ENCODE measurements at places on chromosomes 4 and X.

GRCh38 chr4:113243312-113243711 lies 193.9 kb downstream of the ANK2 start:
- DNase-seq = no peak

DNA sequence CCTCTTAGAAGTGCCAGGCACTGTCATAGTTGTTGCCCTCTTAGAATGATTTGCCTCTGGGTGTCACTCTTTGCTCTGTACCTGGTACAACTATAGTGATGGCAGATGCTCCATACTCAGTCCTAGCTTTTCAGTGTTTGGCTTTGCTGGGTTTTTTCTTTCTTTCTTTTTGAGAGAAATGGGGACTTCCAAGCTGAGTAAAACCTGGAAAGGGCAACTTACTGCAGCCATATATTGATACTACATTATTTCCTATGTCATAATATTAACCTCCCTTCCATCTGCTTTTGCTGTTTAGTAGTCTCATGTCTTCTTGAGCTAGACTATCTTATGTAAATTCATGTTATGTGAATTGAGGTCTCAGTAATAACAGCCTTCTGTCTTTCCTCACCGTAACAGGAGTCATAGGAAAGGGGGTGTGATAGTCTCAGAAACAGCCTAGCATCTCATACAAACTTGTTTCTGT lies 49.0 kb downstream of the NIPAL1 start:
- no peak for DNase-seq

- no peak for DNase-seq
Measured at GRCh38 chr4:69485130-69485529, 10.6 kb downstream of the UGT2B4 start.

DNA sequence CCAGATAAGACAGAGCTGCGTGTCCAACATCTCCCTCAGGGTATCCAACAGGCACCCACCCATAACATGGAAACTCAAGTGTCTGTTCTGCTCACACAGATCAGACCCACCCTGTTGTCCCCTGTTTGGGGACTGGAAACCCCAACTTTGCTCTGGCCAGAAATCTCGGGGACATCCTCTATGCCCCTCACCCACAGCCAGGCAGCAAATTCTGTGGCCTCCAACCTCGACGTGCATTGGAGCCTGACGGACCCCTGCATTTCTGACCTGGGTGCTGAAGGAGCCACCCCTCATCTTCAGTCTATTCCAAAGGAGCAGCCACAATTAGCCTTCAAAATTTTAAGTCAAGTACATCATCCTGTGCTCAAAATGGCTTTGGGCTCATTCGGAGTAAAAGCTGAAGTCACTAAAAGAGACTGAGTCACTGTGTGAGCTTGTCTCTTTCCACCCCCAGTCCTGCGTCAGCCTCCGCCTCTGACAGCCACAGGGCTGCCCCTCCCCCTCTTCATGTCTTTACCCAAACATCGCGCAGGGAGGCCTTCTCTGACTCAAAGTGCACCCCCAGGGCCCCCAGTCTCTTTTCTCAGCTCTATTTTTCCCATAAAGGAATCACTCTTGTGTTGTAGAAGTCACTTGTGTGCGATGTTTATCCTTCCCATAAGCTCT lies 24.4 kb upstream of the PDE6B start:
- DNase-seq = no peak

DNA sequence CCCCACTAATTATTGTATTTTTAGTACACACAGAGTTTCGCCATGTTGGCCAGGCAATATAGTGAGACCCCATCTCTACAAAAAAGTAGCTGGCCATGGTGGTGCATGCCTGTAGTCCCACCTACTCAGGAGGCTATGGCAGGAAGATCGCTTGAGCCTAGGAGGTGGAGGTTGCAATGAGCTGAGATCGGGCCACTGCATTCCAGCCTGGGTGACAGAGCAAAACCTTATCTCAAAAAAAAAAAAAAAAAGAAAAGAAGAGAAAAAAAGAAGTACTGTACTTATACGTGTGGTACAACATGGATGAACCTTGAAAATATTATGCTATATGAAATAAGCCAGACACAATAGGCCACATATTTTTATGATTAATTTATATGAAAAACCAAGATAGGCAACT lies 9.9 kb upstream of the WDR45 start:
- DNase-seq = no peak

GRCh38 chr4:175412161-175412560 lies 399.9 kb downstream of the GPM6A start:
- peak; percentile 60 for DNase-seq

DNA sequence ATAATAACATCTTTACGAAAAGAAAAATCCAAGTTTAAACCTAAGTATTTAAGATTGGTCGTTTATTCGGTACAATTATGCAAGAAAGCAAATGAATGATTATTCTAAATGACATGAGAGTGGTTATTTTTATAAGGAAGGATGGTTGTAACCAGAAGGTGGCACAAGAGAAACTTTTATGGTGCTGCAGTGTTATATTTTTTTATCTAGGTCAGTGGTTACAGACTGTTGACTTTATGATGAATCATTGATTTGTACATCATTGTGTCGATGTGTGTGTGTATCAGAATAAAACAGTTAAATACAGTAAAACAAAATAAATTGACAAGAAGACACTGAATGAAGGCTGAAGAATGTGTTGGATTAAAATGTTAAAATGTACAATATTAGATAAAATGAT lies 9.8 kb downstream of the DCAF8L2 start:
- peak; percentile 58 for DNase-seq

GRCh38 chr4:40857956-40858355 lies 108.2 kb downstream of the NSUN7 start:
- no peak for DNase-seq

DNA sequence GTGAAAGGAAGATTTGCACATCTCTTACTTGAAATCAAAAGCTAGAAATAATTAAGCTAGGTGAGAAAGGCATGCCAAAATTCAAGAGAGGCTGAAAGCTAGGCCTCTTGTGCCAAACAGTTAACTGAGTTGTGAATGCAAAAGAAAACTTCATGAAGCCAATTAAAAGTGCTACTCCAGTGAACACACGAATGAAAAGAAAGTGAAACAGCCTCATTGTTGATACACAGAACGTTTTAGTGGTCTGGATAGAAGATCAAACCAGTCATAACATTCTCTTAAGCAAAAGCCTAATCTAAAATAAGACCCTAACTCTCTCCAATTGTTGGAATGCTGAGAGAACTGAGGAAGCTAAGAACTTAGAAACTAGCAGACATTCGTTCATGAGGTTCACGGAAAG lies 122.3 kb downstream of the UNC5C start:
- DNase-seq = no peak

DNA sequence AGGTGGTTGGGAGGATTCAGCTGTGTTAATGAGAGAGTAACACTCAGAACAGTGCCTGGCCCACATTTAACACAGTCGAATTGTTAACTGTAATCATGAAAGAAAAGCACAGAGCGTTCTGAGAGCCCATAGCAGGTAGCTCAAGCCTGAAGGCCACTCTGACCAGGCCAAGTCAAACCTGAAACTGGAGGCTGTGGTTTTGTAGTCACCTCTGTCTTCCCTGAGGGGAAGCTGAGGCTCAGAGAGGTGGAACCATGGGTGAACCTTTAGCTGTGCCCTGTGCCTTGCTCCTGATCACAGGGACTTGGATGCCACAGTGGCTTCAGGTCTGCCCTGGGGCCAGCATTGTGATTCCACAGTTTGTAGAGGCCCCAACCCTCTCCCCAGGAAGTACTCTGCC lies 16.6 kb upstream of the UBA1 start:
- no peak for DNase-seq

- no peak for DNase-seq
Measured at GRCh38 chrX:107226757-107227156, 20.3 kb downstream of the DNAAF6 start.

- no peak for DNase-seq
Measured at GRCh38 chr4:118082182-118082581, 47.9 kb downstream of the NDST3 start.

- peak; percentile 5 for DNase-seq
Measured at GRCh38 chrX:110806145-110806544, 10.5 kb upstream of the CHRDL1 start.

DNA sequence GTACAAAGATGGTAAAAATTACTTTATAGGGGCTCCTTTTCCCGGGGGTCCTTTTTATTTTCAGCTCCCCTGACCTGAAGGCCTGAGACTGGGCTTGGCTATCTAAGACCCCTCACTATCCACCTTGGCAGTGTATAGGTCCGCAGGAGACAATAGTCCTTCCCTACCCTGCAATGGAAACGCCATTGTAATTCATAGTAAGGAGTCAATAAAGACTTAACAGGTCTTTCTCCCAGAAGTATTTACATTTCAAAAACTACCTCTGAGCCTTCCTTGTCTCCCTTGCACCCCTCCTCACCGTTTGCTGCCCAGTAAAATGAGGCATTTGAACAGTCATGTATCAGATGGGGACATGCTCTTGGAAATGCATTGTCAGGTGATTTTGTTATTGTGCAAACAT lies 401.2 kb upstream of the CNKSR2 start:
- DNase-seq = no peak

- no peak for DNase-seq
Measured at GRCh38 chr4:184599492-184600135, 49.6 kb downstream of the CASP3 start.

DNA sequence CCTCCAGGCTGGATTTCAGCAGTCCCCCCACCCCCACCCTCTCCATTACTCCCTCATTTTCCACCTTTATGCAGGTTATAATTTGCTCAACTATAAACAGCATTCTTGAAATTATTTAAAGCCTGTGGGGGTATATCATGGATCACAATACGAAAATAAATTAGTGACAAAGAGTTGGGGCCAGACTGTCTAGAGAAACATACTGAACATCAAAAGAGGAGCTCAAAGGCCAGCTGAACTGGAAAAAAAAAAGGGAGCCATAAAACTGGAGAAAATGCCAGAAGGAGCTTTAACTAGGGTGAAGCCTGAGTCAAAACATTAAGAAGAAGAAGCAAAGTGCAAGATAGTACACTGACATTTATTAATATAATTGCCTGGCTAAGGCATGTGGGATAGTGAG lies 137.8 kb downstream of the ANTXR2 start:
- no peak for DNase-seq

GRCh38 chr4:154953691-154954090 lies 172.6 kb downstream of the RBM46 start:
- no peak for DNase-seq

DNA sequence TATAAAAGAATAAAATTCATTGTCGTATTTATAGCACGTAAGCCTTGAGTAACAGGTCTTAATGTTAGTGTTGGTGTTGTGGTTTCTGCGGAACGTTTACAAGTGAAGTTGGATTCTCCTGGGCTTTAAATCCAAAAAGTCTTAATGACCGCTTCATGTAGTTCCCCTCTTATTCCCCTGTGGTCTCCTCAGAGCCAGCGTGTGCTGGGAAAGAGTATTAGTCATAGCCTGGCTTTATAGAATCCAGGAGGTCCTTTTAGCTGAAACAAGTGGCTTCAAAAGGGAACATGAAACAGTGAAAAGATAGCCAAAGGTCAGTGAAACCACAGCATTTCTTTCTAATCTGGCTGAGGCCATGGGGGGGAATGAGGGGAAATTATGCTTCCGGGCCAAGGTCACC lies 79.1 kb downstream of the CLCN4 start:
- DNase-seq = no peak

GRCh38 chr4:109562457-109563239 lies 2.6 kb downstream of the MCUB start:
- DNase-seq = no peak

DNA sequence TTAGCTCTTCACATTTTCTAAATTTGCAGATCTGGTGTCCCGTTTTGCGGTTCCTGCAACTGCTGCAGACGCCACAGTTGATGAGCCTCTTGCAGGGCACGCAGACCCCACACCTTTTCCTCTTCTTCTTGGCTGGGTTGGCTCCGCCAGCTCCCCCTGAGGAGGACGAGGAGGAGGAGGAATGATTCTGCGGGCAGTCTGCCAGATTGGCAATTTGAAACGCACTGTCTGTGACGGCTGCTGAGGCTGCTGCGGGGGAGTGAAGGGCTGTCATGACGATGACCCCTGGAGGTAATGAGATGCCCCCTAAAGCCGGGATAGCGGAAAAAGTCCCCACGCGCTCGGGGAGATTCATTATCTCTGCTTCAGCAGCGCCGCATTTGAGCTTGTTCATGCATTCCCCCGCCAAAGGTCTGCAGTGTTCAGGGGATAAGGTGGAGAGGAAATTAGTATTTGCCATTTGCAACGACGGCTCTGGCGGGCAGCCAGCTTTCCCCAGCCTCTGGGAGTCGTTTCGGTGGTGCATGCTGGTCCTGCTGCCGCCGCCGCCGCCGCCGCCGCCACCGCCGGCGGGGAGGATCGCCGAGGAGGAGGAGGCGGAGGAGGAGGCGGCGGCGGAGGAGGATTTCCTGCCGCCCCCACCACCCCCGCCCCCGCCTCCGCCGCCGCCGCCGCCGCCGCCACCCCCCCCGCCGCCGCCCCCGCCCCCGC lies 3.8 kb downstream of the CXXC4 start:
- peak; percentile 57 for DNase-seq

GRCh38 chrX:68703369-68703768 lies 55.9 kb downstream of the STARD8 start:
- DNase-seq = no peak

DNA sequence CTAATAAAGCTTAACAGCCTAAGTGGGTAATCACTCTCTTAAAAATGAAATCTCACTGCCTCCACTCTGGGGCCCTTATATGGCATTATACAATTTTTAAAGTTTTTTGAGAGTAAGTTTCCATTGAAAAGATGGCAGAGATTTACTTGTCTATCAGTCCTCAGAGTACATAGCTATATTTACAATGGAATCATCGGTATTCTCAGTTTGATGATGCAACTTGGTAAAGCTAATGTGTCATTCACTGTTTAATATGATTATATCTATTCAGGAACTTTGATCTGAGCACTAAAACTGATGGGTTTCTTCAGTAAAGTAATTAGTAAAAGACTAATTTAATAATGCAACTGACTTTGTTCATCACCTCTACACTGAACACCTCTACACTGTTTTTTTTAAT lies 51.6 kb downstream of the CT47B1 start:
- DNase-seq = peak; percentile 2

GRCh38 chr4:102427371-102427998 lies 73.7 kb upstream of the NFKB1 start:
- no peak for DNase-seq

- no peak for DNase-seq
Measured at GRCh38 chr4:178081176-178081575, 638.9 kb upstream of the AGA start.

GRCh38 chr4:30825008-30825770 lies 105.0 kb downstream of the PCDH7 start:
- peak; percentile 21 for DNase-seq

GRCh38 chr4:100782356-100782755 lies 264.5 kb upstream of the EMCN start:
- DNase-seq = no peak

GRCh38 chrX:54721424-54721823 lies 76.6 kb downstream of the ITIH6 start:
- DNase-seq = peak; percentile 77

DNA sequence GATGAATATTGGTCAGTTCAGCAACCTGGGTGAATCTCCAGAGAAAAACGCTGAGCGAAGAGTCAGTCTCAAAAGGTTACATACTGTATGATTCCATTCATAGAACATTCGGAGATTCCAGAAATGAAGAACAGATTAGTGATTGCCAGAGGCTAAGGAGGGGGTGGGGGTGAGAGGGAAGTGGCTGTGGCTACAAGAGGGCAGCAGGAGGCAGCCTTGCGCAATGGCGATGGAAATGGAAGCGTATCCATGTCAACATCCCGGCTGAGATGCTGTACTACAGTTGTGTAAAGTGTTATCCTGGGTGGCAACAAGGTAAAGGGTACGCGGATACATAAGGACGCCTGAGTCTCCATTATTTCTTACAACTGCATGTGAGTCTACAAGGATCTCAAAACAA lies 18.0 kb downstream of the LYAR start:
- no peak for DNase-seq
